ENCODE measurements at places on chromosomes 7 and 10.

DNA sequence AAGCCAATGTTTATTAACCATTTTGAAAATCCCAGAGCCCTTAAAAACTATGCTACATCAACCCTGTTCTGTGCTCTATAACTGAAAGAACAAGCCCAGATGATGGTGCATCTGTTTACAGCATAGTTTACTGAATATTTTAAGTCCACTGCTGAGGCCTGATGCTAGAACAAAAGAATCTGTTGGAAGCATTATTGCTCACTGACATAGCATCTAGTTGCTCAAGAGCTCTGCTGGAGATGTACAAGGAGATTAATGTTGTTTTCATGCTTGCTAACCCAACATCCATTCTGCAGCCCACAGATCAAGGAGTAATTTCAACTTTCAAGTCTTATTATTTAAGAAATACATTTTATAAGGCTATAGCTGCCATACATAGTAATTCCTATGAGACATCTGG, 181.3 kb upstream of the FEZF1 start:
- no peak for DNase-seq

GRCh38 chr7:17492437-17492836, 194.0 kb downstream of the AHR start:
- DNase-seq, result no peak

DNA sequence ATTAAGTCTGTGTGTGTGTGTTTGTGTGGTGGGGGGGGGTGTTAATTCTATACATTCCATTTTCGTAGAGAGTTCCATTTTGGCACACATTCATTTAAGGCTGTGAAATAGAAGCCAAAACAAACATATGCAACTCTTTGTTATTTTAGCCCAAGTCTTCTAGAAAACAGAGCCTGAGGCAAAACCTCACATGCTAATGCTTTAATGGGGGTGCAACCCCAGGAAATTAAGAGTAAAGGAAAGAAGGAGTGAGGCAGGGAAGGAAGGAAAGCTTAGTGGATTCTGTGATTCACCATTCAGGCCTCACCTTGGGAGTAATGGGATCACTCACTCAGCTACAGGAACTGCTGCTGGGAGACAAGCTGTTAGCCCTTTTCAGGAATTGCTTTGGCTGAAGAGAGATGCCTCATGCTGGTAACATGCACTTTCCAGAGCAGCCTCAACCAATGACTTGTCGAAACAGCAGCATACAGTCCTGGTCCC, 73.0 kb upstream of the CTTNBP2 start:
- no peak for DNase-seq

- no peak for DNase-seq
These were observed 187.7 kb upstream of the HGF start for GRCh38 chr7:81957517-81957916.

DNA sequence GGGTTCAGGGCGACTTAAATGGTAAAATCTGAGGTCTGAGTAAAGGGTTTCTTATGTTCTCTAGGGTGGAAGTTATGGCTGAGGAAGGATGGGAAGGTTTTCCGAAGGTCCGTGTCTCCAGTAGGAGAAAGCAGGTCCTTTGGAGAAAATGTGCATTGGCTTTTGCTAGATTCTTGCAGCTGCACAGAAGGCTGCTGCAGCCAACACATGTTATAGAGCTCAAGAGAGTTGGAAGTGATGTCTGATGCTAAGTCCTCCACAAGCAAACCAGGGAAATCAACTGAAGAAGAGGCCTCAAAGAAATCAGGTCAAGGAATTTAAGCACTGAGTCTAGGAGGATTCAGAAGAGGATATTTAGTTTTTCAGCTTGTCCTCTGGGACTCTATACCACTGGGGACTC, 404.6 kb downstream of the LRMDA start:
- no peak for DNase-seq

- DNase-seq, result no peak
These were observed 2.0 kb downstream of the BCL7B start for GRCh38 chr7:73555411-73555982.

- DNase-seq, result no peak
These were observed 15.1 kb upstream of the MRC1 start for GRCh38 chr10:17793823-17794644.

GRCh38 chr10:103665162-103665889, 171.8 kb downstream of the NEURL1 start:
- DNase-seq, result no peak

DNA sequence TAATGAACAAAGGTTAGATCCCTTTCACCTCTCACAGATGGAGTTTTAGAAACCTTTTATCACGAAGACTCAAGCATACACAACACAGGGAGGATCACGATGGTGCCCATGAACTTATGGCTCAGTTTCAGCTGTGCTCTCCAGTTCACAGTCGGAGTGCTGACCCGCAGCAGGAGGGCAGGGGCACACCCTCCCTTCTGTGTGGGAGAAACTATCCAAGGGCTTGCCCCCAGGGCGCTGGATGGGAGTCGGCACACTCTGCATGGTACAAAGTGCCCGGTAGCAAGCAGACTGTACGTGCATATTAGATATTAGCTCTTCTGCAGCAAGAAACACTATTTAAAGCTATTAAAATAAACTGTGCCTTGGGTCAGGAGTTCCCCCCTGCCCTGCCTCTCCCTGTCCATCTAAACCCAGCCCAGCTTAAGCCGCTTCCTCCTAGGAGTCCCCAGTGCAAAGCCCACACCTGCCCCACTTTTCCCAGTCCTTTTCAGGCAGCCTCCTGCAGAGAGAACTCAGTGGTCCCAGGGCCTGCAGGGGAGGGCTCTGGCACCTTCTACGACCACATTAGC, 76.5 kb downstream of the CHST15 start:
- DNase-seq, result no peak
